ENCODE measurements at places on chromosomes 3 and 15.

DNA sequence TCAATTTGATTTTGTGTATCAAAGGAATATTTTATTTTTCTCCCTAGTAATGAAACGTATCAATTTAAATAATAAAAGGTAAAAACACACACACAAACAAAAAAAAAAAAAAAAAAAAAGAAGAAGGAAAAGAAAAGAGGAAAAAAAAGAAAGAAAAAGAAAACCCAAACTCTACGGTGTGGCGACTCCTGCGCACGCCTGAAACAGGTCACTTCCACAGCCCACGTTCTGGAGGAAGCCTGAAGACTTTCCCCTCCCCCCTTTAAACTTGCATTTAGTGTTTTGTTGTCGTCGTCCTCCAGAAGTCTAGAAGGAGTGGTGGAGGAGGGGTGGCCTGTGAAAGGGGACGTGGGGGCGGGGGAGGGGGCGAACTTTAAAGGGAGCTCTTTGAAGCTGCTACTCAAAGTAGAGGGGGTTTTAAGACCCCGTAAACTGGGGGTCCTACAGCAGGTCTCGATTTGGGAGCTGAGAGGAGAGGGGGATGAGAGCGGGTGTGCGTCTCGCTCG, 2.3 kb upstream of the TLE3 start:
- no peak for DNase-seq

DNA sequence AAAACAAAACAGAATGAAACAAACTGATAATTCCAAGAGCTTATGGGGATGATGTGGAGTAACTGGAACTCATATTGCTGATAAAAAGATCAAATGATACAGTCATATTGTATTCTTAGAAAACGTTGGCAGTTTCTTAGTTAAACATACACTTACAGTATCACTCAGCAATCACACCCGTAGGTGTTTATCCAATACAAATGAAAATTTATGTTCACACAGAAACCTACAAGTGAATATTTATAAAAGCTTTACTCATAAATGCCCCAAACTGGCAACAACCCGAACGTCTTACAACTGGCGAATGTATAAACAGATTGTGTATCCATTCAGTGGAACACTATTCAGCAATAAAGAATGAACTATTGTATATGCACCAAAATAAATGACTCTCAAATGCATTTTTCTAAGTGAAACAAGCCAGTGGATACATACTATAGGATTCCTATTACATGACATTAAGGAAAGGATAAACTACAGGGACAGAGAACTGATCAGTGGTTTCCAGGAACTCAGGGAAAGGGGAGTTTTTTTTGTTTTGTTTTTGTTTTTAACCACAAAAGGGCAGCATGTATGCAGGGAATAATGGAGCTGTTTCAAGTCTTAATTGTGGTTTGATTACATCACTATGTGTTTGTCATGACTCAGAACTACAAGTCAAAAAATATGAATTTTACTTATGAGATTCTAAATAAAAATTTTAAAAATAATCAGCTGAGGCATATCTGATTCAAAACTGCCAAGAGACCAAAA, 71.8 kb upstream of the NDUFB4 start:
- DNase-seq, result no peak

DNA sequence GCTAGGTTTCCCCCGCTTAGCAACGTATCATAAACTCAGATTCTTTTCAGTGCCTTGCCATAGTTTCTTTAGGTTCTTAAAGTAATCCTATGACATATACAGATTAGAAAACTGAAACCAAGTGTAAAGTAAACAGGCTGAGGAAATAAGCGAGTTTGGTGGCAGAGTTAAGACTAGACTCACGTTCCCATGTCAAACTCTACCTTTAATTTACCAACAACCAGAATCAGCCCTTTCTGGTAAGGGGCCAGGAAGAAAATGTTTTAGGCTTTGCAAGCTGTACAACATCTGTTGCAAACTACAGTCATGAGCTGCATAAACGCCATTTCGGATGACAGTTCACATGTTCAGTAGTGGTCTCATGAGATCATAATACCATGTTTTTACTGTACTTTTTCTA, 128.0 kb upstream of the PRICKLE2 start:
- no peak for DNase-seq

DNA sequence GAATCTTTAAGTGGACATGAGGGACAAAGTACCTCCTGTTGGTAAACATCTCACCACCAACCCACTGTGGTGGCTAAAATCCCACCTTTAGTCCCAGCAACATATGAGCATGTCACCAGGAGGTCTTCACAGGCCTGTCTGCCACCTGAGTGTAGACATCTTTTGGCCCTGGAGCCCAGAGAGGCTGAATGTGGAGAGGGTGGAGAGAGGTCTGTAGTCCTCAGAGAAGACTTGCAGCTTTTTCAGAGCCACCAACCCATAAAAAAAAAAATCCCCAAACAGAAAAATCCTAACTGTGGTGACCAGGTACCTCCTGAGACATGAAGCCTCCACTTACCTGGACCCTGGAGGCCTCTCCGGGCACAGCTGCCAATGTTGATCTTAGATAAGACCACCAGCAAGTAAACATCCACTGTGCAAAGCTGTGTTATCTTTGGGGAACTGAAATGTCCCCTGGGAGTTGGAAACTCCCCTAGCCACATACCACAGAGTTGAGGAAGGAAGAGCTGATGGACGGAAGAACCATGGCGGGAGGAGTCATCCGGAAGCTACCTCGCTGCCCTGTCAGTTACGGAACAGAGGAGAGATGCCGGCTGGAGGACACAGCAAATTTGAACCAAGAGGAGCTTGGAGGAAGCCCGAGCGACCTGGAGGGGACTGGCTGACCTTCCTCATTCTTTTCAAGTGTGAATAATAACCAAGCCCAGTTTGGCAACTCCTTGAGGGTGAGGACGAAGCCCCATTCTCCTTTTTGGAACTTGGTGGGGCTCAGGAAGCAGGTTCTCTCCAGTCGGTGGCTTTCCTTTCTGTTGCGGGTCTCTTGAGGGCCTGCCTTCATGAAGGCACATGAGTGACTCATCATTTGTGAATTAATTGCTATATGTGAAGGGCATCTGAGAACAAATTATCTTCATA, at the start of gene GHRL:
TSS of gene GHRL (minus strand) at position 443 of the 915 bp plus-strand sequence. CDS start 2,767 bp downstream, outside the sequence.
- DNase-seq, result no peak

DNA sequence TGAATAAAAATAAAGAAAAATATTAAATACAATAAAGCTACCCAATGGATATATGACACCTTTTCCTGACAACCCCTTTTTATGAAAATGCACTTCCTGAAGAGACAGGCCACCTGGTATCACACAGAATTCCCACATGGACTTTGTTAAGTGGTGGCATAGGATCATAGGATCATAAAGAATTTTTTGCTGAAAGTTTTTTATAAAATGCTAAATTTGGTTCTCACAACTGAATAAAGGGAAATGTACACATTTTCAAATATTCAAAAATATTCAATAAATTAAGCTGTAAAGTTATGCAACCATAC, 102.5 kb upstream of the ROBO1 start:
- DNase-seq, result no peak

GRCh38 chr3:191792580-191792979, 331.6 kb downstream of the PYDC2 start:
- no peak for DNase-seq

- no peak for DNase-seq
These were observed 9.4 kb downstream of the POLG start for GRCh38 chr15:89325039-89325803.

DNA sequence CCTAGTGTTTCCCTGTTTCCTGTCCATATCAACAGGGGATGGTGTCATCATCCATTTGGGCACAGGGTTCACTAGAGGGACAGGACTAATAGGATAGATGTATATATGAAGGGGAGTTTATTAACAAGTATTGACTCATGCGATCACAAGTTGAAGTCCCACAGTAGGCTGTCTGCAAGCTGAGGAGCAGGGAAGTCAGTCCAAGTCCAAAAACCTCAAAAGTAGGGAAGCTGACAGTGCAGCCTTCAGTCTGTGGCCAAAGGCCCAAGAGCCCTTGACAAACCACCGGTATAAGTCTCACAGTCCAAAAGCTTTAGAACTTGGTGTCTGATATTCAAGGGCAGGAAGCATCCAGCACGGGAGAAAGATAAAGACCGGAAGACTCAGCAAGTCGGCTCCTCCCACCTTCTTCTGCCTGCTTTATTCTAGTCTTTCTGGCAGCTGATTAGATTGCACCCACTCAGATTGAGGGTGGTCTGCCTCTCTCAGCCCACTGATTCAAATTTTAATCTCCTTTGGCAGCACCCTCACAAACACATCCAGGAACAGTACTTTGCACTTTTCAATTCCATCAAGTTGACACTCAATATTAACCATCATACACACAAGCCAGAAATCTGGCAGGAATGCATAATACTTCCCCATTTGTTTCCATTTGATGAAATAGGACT, 43.4 kb downstream of the CD200 start:
- no peak for DNase-seq

DNA sequence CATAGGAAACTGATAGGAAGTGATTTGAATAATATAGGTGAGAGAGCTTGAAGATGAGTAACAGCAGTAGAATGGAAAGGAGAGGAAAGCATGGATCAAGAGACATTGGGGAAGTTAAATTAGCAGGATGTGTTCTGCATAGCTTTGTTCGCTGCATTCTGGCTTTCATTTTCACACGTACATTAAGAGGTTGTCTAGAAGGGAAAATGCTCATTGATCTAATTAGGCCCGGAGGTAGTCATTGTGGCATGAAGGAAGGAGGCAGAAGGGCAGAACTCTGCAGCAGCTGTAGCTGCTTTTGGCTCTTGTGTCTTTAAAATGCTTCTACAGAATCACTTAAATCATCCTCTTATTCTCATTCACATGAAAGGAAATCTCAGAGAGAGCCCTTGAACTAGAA, 40.3 kb downstream of the KCNAB1 start:
- DNase-seq, result no peak

GRCh38 chr15:41258750-41259471, 27.8 kb downstream of the CHP1 start:
- no peak for DNase-seq

DNA sequence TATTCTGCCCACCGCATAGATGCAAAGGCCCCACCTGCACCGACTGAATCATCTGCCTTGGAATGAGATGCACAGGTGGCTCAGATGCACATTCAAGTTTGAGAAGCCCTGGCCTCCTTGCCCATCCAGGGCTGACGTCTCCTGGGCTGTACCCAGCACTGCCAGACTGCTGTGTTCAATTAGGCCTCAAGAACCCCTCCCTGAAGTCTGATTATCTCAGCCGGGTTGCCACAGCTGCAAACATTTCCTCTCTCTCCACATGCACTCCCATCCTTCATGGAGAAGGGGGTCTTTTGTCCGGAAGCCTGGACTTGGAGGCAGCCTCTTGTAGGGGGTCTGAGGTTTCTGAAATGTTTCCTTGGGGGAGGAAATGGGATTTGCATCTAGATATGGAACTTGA, 459.4 kb upstream of the PROK2 start:
- DNase-seq, result no peak

- no peak for DNase-seq
These were observed 14.7 kb upstream of the SYNM start for GRCh38 chr15:99090011-99090699.

- DNase-seq, result no peak
These were observed 80.7 kb downstream of the PPARG start for GRCh38 chr3:12369598-12369997.

- no peak for DNase-seq
These were observed 10.0 kb downstream of the RAD18 start for GRCh38 chr3:8953313-8953712.

DNA sequence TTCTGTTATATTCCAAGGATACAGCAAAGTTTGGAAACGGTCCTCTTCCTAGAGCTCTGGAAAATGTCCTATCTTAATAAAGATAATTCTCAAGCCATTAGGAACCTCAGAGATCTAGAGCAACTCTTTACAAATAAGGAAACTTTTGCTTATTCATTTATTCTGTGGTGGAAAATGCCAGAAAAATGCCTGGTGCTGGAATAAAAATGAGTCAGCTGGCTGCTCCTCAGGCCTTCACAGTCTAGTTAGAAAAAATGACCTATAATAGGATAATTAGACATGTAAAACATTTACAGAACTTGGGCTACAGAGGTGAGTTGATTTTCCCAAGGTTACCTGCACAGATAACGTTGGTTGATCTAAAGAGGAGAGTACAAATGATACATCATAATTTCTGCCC, 372.5 kb downstream of the NLGN1 start:
- no peak for DNase-seq

DNA sequence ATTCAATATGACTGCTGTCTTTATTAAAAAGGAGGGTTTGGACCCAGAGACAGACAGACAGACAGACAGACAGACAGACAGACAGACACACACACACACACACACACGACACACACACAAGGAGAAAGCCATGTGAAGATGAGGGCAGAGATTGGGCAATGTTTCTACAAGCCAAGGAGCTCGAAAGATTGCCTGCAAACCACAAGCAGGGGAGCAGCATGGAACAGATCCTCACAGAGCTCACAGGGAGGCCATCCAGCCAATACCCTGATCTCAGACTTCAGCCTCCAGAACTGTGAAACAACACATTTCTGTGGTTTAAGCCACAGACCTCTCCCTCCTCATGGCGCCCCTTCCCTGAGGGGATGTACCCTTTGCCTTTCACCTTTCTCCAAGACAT, 35.8 kb upstream of the ABHD2 start:
- DNase-seq, result no peak

DNA sequence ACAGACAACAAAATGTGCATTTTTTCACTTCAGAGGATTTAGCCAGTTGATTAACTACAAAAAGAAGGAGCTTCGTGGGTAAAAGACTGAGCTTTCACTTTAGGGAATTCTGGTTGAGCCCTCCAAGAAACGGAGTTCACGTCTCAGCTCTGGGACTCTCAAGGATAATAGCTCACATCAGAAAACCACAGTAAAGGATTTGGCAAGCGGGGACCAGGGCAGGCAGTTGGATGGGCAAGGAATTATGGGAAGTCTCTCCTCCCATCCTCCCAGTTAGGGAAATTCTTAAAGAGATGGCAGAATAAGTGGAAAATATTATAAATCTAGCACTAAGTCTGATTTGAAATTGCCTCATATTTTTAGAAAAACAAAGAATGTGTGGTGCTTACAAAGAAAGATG, 188.3 kb upstream of the EOMES start:
- no peak for DNase-seq

GRCh38 chr3:13347390-13347950, 72.7 kb downstream of the NUP210 start:
- DNase-seq, result no peak

DNA sequence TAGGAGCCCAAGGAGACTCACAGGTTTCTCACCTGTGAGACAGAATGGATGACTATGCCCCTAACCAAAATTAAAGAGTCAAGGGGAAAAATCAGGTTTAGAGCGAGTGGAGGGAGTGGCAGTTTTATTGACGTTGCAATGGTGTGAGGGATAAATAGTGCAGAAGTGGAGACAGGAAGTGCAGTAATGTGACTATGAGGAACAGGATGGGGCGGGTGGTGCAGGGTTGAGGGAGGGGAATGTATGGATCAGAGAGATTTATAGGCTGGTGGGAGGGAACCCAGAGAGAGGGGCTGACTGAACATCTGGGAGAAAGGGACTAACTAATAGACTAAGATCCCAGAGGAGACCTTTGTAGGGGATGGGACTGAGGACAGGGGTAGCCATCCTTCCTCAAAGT, 26.5 kb downstream of the EIF2AK4 start:
- no peak for DNase-seq
